ENCODE measurements at places on chromosomes 3 and 15.

- DNase-seq, result no peak
Measured at GRCh38 chr3:67657192-67657591, 2.8 kb upstream of the SUCLG2 start.

DNA sequence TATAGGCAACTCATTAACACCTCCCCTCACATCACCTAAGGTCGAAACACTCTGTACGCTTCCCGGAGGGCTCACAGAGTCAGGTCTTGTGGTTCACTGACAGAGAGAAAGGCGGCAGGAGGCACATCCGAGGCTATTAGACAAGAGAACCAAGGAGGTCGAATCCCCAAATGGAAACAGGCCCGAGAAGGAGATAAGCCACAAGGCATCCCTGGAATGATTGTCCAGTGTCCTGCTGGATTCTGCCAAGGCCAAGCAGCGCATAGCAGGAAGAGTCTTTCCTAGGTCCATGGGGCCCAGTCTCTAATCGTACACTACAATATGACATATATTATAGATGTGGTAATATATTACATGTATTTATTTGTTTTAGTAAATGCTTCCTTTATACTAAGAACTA, 58.5 kb downstream of the ANXA2 start:
- no peak for DNase-seq

- DNase-seq, result no peak
Measured at GRCh38 chr15:25181293-25182097, 226.7 kb downstream of the SNRPN start.

GRCh38 chr3:50122661-50123391, 32.3 kb upstream of the SEMA3F start:
- DNase-seq, result no peak

- DNase-seq, result no peak
Measured at GRCh38 chr3:51945926-51946705, 4.0 kb downstream of the PARP3 start.

DNA sequence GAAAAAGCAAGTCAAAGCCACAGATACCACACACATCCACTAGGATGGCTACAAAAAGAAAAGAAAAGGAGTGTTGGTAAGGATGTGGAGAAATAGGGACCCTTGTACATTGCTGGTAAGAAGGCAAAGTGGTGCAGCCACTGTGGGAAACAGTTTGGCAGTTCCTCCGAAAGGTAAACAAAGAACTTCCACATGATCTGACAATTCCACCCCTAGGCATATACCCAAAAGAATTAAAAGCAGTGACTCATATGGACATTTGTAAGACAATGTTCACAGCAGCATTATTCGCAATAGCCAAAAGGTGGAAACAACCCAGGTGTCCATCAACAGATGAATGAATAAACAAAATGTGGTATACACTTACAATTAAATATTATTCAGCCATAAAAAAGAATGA, 22.2 kb upstream of the GMPPB start:
- DNase-seq, result no peak

DNA sequence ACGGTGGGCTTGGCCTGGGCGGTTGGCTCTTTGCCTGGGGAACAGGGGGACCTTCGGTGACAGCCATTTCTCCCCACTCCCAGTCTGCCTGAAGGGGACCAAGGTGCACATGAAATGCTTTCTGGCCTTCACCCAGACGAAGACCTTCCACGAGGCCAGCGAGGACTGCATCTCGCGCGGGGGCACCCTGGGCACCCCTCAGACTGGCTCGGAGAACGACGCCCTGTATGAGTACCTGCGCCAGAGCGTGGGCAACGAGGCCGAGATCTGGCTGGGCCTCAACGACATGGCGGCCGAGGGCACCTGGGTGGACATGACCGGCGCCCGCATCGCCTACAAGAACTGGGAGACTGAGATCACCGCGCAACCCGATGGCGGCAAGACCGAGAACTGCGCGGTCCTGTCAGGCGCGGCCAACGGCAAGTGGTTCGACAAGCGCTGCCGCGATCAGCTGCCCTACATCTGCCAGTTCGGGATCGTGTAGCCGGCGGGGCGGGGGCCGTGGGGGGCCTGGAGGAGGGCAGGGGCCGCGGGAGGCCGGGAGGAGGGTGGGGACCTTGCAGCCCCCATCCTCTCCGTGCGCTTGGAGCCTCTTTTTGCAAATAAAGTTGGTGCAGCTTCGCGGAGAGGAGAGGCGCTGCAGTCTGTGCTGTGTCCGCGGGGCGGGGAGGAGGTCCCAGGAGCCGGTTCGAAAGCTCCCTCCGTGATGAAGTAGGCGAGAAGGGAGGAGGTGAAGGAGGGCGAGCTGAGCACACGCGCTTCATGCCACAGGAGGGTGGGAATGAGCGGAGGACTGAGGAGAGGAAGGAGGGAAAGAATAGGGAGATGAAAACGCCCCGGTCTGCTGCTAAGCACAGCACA, 9.6 kb downstream of the CLEC3B start:
- no peak for DNase-seq

DNA sequence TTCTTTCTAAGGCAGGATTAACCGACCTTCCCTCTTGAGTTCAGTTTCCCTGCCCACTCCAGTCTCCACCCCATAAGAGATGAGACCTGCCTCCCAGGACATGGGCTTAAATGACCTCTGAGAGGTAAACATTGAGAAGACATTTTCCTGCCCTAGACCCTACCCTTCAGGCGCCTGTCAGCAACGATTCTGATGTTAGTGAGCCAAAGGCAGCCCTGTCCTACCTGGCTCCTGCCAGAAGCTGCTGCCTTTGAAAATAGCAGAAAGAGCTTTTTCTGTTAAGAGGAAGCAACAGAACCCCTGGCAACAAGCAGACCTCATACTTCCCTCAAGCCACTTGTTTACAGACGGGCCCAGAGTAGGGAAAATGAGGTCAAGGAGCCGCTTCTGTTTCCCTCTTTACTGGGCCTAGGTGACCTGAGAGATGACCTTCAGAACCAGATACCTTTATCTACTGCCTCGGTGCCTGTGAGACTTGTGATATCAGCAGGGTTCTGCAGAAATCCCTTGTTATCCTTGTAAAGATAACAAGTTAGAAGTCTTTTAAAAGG, 52.0 kb downstream of the CD200R1L start:
- no peak for DNase-seq

GRCh38 chr3:165778456-165778855, 58.8 kb downstream of the BCHE start:
- DNase-seq, result no peak

GRCh38 chr15:48144889-48145288, 24.1 kb downstream of the SLC24A5 start:
- no peak for DNase-seq

DNA sequence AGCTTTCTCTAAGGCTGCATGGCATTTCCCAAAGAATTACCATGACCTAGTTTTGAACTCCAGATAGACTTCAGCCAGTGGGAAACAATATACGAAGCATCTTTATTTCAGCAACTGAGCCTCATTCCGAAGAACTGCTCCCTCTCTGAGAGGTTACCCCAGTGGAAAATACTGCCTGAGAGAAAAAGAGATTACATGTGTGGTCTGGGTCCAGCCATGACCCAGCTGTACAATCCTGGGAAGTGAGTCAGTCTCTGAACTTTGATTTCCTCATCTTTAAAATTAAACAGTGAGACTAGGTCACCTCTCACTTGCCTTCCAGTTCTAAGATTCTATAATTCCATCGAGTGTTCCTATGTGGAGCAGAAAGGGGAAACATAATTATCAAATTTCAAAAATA, 42.4 kb downstream of the TNIK start:
- peak; percentile 33 for DNase-seq

DNA sequence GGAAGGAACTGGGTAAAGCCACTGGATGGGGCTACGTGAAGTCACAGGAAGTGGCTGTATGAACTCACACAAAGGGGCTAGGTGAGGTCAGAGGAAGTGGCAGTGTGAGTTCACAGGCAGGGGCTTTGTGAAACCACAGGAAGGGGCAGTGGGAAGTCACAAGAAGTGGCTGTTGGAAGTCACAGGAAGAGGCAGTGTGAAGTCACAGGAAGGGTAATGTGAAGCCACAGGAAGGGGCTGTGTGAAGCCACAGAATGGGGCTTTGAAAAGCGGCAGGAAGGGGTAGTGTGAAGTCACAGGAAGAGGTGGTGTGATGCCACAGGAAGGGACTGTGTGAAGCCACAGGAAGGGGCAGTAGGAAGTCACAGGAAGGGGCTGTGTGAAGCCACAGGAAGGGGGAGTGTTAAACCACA, 34.6 kb downstream of the GASK1A start:
- no peak for DNase-seq

GRCh38 chr3:189684317-189684716, 53.1 kb downstream of the TP63 start:
- no peak for DNase-seq

- DNase-seq, result no peak
Measured at GRCh38 chr3:151356794-151357462, 27.6 kb upstream of the P2RY13 start.

DNA sequence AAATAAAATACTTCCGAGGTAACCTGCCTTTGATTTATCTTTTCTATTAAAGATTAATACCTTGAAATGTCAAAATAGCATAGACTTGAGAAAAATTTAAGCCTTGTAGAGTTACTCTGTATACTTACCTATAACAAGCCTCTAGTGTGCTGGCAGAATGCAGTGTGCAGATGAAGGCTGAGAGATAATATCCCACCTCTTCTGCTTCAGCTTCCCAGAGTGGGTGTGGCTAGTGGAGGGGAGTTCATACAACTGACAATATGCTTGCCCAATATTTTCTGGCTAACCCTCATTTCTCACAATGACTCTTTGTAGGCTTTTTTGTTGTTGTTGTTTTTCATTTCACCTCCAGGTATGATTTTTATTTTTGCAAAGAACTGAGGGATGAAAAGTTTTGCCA, 15.7 kb upstream of the ZBTB20 start:
- DNase-seq, result no peak

- no peak for DNase-seq
Measured at GRCh38 chr15:73822998-73823397, 50.4 kb upstream of the TBC1D21 start.

GRCh38 chr3:197750396-197750831, 731 bp downstream of the FYTTD1 start:
- peak; percentile 32 for DNase-seq

- no peak for DNase-seq
Measured at GRCh38 chr3:138782755-138783154, 52.0 kb downstream of the PIK3CB start.

- DNase-seq, result no peak
Measured at GRCh38 chr3:187484547-187485295, 116.5 kb downstream of the RTP4 start.

GRCh38 chr3:118805007-118805406, 229.6 kb downstream of the IGSF11 start:
- DNase-seq, result no peak

DNA sequence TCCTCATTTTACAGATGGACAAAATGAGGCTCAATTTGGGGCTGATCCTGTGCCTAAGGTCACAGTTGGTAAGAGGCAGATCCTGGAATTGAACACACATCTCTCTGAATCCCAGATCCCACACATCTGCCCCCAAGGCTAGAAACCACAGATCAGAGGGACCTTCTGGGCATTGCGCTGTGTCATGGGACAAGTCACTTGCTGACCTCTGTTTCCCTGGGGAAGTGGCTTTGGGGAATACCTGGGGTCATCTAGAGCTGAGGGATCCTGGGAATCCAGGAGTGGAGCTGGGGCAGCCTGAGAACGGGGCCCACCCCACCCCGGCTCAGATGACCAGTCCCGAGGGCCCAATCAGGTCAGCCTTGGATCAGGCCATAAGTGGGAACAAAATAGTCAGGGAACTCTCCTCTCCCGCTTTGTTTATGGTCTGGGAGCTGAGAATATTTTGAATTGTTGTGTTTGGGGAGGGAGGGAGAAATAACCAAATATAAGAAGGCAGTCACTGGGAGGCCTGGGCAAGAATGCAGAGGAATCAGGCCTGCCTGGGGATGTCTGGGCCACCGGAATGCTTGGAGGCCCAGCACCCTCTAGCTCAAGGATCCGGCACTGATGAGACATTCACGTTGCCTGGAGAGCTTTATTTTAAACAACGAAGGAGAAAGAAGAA, 8.8 kb upstream of the SLC6A6 start:
- DNase-seq, result no peak

- no peak for DNase-seq
Measured at GRCh38 chr15:45583731-45584639, 3.2 kb upstream of the BLOC1S6 start.

DNA sequence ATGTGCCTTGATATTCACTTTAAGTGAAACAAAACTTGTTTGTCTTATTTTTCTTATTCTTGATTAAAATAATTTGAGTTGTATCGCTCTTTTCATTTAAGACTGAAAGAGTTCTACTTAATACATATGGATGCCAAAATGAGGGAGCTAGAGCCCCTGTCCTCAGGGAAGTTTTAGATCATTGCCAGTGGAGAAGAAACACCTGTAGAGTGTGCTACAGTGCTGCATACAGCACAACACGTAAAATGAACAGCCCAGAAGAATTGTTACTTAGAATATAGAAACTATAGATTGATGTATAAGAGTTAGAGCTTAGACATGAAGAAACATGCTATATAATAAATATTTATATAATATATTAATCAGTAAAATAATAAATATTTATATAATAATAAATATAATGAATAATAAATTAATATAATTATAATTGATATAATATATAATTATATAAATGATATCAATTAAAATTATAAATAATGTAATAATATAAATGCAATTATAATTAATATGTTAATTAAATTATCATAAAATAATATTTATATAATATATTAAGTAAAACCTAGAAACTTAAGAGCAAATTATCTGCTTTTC, 1234.7 kb downstream of the ROBO2 start:
- DNase-seq, result no peak

GRCh38 chr3:15310491-15311370, 21.7 kb downstream of the SH3BP5 start:
- no peak for DNase-seq

DNA sequence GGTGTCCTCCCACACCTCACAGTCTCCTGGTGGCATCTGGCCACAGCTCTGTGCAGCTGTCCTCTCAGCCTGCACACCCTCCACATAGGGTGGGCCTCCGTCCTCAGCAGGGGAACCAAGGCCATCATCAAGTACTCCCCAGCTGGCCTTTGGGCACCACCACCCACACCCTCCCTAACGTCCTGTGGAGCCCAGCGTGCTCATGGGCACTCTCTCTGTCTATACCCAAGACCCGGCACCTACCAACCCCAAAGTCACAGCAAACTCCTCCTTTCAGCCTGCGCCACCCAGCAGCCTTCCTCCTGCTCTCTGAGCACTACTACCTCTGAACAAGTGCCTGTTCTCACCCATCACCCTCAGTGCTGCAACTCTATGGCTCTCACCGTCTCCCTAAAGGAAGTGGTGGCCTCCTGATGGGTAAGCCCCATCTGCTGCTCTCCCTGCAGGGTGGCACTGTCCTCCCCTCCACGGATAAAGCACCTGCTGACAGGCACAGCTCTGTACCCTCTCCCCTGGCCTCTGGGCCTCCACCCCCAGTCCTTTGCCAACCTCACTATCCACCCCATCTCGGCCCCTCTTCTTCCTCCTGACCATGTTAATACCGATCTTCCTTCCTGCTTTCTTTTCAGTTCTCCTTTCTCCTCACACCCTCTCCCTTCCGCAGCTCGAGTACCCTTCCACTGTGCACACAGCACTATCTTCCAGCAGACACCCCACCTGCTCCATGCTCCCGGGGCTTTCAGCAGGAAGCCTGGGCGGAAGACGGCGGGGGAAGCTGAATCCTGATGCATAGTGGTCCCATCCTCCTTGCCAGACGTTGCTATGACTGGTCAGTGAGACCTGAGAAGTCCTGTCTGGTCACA, 31.5 kb downstream of the SLC41A3 start:
- no peak for DNase-seq

All from fibroblast of the conjunctiva (primary cell).